ENCODE measurements at places on chromosomes 12 and 14. TPM values are rescaled to one million over a fixed set of nuclear protein-coding genes. Genes with fewer than 3 reads are reported as not detected.

FAM90A1 gene
- 0.63 TPM for total RNA-seq

MYO1A gene
- not detected for total RNA-seq

AQP2 gene
- total RNA-seq, result not detected

P2RX2 gene
- not detected for total RNA-seq

NEUROD4 gene
- not detected for total RNA-seq

PTGDR gene
- not detected for total RNA-seq

PYGL gene
- total RNA-seq, result 41.1 TPM

All from kidney epithelial cell (primary cell).